ENCODE measurements at places on chromosomes 4 and X. TPM values are rescaled to one million over a fixed set of nuclear protein-coding genes. Genes with fewer than 3 reads are reported as not detected.

- no peak for DNase-seq
Observed at GRCh38 chr4:180225977-180226376, 2017.2 kb upstream of the TENM3 start.

DNA sequence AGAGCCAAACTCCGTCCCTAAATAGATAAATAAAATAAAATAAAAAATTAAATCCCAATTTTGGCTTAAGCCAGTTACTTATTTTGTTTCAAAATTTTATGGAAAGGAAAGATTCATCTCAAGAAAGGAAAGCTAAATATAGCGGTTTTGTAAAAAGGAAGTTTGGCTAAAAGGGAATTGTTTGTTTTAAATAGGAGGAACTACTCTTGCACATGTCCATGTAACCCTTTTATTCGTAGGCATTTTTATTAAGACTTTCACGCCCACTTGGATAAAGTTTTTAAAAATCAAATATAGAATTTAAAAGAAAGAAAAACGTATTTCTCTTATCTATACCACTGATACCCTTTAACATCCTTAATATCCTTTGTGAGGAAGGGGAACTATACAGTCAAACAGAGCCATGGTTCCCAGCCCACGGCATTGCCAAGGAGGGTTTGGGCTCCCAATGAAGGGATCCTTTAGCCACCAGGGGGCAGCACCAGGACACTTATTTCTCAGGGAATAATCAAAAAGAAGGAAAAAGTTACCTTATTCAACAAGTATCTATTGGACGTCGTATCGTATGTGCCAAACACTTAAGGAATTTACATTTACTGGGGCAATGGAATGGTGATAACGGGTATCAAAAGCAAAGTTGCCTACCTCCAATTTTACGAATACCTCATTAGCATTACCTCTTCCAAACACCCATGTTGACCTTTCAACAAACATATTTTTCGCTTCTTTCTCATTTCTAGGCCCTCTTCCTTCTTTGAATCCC lies 27.7 kb downstream of the CDKN2AIP start:
- DNase-seq: peak; percentile 86

DNA sequence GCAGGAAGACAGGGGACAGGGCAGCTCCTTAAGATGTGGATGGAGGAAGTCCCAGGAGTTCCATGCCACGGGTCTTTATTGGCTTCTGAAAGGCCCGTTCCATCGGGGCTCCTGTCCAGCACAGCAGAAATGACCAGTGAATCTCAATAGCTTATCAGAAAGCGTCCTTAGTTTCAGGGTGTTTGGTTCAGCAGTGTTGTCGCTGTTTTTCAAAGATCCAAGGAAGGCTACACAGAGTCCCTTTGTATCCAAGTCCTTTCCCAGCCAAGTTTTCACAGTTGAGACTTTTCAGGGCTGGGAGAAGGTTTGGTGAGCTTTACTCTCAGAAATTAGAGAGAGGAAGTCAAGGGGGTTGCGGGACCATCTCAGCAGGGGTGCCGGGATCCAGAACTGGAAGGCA lies 5.0 kb upstream of the ZCCHC4 start:
- DNase-seq: no peak

DNA sequence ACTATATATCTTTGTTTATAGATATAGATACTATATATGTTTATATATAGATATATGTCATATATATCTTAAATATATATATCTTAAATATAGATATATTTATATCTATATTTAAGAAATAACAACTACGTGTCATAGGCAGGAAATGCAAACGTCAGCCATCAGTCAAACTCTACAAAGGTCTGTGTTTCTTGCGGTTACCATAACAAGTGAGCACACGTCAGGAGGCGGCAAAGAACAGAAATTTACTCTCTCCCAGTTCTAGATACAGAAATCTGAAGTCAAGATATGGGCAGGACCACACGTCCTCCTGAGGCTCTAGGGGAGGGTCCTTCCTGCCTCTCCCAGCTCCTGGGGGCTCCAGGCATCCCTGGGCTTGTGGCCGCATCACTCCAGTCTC lies 6.5 kb downstream of the PLCXD1 start:
- DNase-seq: no peak

CXCL6 gene
- total RNA-seq: not detected

GRCh38 chr4:4289055-4289454 lies 899 bp downstream of the LYAR start:
- no peak for DNase-seq

DNA sequence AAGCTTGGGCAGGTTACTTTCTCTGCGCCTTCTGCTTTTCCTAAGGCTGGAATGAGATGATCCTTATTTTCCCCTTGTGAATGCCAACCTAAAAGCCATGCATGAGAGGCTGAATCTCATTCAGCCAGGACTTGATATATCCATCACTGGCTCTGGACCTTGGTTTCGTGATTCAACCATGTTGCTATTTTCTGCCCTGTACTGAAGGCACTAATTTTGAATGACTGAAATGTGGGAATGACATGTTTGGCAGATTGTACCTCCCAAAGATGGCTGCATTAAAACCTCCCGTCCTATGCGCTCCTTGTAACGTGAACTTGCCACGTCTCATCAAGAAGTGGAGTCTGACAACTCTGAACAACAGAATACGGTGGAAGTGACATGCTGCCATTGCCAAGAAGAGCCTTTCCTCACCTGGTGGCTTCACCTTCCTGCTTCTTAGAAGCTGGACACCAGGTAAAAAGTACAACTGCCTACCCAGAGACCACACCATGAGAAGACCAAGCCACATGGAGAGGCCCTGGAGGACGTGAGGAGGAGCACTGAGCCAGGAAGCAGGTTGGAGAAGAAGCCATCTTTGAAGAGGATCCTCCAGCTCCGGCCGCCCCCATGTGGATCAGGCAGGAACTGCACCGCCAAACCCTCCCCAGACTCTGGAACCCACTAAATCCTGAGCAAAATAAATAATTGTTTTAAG lies 174.5 kb downstream of the NSUN7 start:
- DNase-seq: peak; percentile 85

DNA sequence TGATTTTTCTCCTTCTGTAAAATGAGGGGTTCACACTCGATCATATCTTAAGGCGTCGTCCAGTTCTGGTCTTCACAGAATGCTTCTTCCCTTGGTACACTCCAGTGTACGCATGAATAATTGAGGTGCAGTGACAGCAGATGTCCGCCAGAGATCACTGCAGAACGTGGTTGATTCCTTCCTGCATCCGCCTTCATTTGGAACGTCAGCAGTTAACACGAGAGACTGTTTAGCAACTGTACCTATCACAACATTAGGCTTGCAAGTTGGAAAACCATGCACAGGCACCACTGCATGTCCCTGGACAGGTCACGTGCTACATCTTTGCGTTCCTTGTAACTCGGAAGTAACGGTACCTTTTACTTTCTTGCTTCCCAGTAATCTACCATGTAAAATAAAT lies 66.0 kb upstream of the GEMIN8 start:
- DNase-seq: peak; percentile 25

DNA sequence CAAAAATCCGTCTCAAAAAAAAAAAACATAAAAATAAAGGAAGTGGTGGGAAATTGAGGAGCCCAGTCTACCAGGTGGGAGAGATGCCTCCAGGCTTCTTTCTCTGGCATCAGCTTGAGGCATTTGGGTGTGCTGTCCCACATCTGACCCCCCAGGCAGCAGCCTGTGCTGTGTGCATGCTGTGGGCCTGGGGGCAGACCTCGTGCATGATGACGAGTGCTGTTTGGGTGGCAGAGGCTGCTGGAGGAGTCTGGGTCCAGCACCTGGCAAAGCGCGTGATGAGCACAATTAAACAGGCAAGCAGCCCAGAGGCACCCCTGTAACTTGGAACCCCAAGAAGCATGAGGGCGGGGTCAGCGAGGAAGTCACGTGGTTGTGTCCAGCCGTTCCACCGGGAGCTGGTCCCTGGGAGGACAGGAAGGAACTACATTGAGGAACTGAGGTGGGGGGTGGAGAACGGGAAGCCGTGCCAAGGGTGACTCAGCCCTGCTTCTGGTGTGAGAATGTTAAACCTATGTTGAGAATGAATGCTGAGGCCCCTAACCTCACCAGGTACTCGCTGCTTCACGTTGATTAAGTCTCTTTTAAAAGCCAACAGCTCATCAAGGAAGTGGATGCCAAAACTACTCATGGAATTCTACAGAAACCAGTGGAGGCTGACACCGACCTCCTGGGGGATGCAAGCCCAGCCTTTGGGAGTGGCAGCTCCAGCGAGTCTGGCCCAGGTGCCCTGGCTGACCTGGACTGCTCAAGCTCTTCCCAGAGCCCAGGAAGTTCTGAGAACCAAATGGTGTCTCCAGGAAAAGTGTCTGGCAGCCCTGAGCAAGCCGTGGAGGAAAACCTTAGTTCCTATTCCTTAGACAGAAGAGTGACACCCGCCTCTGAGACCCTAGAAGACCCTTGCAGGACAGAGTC lies 6.1 kb downstream of the TACC3 start:
- DNase-seq: no peak

AIFM1 gene
- 45.6 TPM for total RNA-seq

DNA sequence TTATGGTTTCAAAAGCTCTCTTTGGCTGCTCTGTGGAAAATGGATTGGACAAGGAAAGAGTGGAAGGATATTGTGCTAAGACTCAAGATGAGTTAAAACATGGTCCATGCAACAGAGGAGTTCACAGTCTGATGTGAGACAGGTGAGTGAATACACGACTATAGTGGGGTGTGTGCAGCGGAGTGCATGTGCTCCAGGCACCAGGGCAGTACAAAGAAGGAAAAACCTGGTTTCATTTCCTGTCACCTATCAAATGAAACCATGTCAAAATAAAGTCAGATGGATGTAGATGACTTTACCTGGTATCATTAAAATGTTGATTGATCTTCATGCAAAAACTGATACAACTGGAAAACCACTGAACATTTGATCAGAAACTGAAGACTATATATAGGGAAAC lies 241.0 kb upstream of the RASGEF1B start:
- no peak for DNase-seq

SFRP2 gene
- not detected for total RNA-seq

SOD3 gene
- total RNA-seq: not detected

PARM1 gene
- 0.19 TPM for total RNA-seq

Measured in activated T-cell treated with anti-CD3 and anti-CD28 coated beads, Interleukin-2, amount 50 U/mL, for 72 hours (primary cell).